ENCODE measurements at places on chromosomes 5 and 9. TPM values are rescaled to one million over a fixed set of nuclear protein-coding genes. Genes with fewer than 3 reads are reported as not detected.

The ARL15 gene
- 25.1 TPM for polyA plus RNA-seq

DNA sequence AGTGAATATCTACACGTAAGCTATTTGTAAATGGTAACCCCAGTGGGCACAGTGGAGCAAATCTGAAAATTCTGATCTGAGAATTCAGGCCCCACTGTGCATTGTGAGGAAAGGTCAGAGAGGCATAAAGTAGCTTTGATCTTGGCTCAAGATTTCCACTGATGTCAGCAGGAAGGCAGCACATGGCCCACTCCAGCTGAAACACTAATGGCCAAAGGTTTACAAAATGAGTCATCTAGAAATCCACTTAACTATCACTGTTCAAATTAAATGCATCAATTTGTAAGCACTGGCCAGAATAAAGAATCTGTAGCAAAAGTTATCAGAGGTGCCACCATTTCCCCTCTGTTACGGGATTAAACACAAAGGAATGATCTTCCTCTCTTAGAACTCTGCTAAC is 191.6 kb downstream of the C9orf152 start:
- no peak for DNase-seq

GRCh38 chr5:169724303-169725087 is 87.4 kb downstream of the DOCK2 start:
- no peak for DNase-seq

The C5orf34 gene
- polyA plus RNA-seq, result 3.5 TPM

DNA sequence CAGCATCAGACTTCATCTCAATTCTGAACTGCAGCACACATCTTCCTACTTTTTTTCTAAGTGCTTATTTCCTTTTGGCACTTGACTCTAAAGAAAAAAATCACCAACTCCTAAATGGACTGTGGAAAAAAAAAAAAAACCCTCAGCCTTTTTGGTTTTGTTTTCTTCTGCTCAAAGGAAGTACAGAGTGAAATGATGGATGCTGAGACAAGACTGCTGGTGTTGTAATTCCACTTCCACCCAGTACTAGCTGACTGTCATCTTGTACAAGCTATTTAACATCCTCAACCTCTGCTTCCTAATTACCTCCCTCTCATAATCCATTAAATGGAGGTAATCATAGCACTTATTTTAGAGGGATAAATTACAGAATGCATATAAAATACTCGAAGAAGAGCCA is 171.5 kb upstream of the GNA14 start:
- DNase-seq, result no peak

- no peak for DNase-seq
These were observed 8.6 kb downstream of the PDCD1LG2 start for GRCh38 chr9:5518937-5519319.

DNA sequence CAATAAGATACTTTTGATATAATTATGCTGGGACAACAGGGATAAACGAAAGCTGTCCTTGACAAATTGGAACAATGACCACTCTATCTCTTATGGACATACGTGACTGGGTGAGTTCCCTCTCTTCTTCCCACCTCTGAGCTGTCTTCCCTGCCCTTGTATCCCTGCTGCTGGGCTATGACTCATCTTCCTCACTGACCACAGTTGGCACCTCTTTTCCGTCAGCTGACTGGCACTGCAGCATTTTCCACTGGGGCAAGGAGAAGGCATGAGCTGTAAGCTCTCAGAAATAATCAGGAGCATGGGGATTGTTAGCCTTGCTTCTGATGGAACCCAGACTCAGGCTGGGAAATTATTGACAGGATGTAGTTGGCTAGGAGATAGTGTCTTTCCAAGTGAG is 48.7 kb downstream of the PCSK1 start:
- no peak for DNase-seq

- DNase-seq, result no peak
These were observed 57.3 kb upstream of the RPL26L1 start for GRCh38 chr5:172901788-172902496.

DNA sequence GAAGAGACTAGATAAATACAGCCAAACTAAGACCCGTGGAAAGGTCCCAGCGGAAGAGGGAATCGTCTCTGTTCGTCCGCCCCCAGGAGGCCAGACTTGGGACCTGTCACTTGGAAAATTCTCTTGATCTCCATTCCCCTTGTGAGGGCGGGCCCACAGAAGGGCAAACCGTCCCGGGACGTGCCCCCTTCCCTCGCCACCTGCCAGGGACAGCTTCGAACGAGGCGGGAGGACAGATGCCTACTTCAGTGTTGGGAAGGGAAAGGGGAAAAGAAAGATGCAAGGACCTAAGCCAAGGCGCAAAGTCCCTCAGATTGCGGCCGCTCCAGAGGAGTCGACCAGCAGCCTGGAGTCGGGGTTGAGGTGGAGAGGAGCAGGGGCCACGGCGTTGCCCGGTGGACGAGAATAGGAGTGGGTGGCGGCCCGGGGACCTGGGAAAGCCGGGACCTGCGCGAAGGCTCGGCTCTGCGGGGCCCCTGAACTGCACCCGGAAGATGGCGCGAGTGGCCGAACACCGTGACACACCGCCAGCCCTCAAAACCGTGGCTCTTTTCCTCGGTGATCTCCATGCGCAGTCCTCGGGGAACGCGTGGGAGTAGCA is 4.4 kb upstream of the EBF1 start:
- DNase-seq, result peak; percentile 16

The MAT2B gene
- polyA plus RNA-seq, result 50.2 TPM

The GRM6 gene
- 0.50 TPM for polyA plus RNA-seq

Measured in muscle of back (tissue), 13 donors.